ENCODE measurements at places on chromosomes 16 and 17.

GRCh38 chr17:1608676-1609075, 20.0 kb downstream of the SLC43A2 start:
- no peak for ATAC-seq

GRCh38 chr17:82793974-82794630, 42.2 kb downstream of the TBCD start:
- no peak for ATAC-seq

- no peak for ATAC-seq
These were observed 13.9 kb upstream of the PITPNA start for GRCh38 chr17:1576500-1576899.

- no peak for ATAC-seq
These were observed 1.8 kb downstream of the KRT23 start for GRCh38 chr17:40935624-40936023.

DNA sequence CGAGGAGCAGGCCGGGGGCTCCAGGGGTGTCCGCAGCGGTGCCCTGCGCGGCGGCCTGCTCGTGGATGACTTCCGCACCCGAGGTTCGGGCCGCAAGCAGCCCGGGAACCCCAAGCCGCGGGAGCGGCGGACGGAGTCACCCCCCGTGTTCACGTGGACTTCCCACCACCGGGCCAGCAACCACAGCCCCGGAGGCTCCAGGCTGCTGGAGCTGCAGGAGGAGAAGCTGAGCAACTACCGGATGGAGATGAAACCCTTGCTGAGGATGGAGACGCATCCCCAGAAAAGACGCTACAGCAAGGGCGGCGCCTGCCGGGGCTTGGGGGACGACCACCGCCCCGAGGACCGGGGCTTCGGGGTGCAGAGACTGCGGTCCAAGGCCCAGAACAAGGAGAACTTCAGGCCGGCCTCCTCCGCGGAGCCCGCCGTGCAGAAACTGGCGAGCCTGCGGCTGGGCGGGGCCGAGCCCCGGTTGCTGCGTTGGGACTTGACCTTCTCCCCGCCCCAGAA, 75.8 kb downstream of the KLHDC4 start:
- ATAC-seq, result no peak

- peak; percentile 92 for ATAC-seq
These were observed at the start of gene CBX1 for GRCh38 chr17:48101012-48101720. Gene CBX1 (minus strand): TSS chr17:48101478. CDS start chr17:48077004, 24,474 bp downstream.

- no peak for ATAC-seq
These were observed 627.8 kb downstream of the KCNJ2 start for GRCh38 chr17:70797166-70797565.

DNA sequence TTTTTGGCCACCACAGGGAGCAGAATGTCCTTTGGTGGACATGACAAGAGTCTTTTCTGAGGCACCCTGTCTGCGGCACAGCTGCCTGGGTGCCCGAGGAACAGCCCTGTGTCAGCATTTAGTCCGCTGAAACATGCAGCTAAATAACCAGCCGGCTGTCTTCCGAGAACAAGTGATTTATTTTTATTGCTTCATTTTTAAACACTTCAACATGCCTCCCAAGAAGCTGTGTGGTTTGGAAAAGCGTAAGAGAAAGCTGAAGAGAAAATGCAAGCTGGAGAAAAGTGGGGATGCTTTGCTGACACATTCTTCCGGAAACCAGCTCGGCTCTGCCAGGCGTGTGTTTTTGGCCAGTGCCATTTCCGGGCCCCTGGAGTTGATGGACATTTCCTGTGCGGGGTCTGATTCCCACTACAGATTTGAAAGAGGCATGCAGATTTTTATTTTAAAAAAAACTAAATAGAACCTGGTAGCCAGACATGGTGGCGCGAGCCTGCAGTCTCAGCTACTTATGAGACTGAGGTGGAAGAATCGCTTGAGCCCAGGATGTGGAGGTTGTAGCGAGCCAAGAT, 94.7 kb downstream of the SEC14L1 start:
- ATAC-seq, result peak; percentile 73

- no peak for ATAC-seq
These were observed 11.3 kb upstream of the SKAP1 start for GRCh38 chr17:48441231-48441711.

- ATAC-seq, result no peak
These were observed 206.2 kb upstream of the IRX5 start for GRCh38 chr16:54724346-54724925.

DNA sequence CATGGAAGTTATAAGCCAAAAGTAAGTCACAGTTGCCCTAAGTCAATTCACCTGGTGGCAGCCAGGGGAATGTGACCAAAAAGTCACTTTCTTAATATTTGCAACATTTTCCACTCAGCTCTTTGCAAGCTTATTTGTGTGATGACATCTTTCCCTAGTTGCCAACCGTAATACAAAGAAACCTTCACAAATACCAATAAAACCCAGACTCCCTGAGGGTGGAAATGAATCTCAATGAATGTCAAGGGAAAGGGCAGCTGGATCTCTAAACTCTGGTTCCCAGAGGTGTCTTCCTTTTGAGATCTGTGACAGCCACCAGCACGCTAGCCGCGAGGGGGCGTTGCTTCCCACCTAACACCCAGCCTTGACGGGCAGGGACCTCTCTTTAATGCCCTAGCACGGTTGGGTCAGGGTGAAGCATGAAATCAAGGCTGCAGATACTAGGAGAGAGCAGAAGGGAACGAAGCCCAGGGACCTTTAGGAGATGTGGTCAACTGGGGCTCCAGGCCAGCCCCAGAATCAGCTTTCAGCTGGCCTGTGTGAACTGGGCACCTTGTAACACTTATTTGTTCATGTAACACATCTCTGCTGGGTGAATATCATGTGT, 82.2 kb downstream of the CMC2 start:
- no peak for ATAC-seq

- ATAC-seq, result no peak
These were observed 1.0 kb upstream of the SIRT7 start for GRCh38 chr17:81918832-81919545.

GRCh38 chr17:36703860-36704266, 102.5 kb downstream of the MRM1 start:
- ATAC-seq, result peak; percentile 59

DNA sequence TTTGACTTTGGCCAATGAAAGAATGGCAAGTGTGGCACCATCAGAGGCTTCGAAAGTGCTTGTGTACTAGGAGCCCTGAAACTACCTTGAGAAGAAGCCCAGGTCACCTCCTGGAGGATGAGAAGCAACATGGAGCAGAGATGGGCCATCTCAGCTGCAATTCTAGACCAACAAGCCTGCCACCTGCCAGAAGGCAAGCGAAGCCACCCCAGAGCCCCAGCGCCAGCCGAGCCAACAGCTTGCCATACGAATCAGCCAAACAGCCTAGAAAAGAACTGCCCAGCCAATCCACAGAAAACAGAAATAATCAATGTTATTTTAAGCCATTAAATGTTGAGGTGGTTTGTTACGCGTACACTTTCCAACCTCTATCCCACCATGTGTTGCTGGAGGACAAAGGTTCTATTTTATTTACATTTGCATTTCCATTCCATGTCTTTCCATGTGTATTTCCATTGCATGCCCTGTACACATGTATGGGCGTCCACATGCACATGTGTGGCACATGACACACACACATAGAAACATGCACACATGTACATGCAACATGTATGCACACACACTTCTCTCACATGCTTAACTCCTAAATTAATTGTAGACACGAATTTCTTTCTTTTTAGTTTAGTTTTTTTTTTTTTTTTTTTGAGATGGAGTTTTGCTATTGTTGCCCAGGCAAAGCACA, 144.3 kb upstream of the TNRC6C start:
- no peak for ATAC-seq

DNA sequence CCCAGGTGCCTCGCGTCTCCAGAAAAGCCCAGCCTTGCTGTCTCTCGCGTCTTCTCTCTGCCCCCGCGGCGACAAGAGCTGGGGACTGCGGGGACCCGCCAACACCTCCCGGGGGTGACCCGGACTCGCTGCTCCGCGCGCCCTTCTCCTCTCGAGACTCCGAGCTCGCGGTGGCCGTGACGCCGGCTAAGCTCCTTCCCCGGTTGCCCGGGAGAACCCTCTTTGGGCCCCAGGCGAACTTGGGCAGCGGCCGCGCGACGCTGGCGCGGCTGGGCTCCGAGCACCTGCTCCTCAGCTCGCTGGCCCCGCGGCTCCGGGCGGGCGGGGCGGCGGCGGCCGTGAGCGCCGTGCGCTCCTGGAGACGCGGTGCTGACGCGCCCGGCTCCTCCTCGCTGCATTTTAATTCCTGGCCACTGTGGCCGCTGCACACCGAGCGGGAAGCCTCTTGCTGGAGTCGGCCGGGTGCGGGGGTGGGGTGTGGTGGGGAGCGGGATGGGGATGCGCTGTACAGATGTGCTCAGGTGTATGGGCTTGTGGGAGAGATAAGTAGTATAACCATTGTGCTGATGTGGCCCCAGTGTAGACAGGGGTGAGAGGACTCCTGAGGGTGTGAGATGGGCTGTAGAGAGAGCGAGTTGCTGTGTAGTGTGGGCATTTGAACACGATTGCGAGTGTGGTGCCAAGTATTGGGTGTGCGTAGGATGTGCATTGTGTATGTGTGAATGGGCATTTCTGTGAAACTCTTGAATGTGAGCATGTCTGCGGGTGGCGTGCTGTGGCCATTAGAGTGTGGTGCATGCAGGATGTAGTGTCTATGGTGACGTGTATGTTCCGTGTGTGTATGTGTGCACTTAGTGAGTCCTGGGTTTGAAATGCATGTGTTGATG, at the start of gene ASIC2:
Gene ASIC2 (minus strand): TSS at position 315 of the 887 bp plus-strand sequence.
- ATAC-seq, result peak; percentile 81

- no peak for ATAC-seq
These were observed 1.6 kb downstream of the BAHCC1 start for GRCh38 chr17:81396722-81397313.

DNA sequence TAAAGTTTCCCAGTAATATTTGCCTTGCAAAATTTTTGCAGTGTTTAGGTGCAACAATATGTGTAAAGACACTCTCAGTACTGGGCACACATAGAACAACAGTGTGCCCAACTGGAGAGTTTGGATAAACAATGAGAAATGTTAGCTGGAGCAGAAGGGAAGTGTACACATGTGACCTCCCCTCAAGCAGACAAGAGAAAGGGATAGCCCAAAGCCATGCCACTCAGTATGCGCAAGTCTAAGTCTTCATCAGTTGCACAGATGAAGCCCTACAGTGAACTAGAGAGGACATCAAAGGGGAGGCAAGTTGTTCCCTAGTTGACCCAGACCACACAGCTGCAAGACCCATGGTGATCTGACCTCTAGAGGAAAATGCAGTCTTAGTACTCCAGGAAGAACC, 97.9 kb upstream of the CDH11 start:
- peak; percentile 100 for ATAC-seq

- ATAC-seq, result no peak
These were observed 47.9 kb downstream of the FOXL1 start for GRCh38 chr16:86626284-86626683.

- ATAC-seq, result no peak
These were observed 209.4 kb downstream of the KATNIP start for GRCh38 chr16:27759301-27759871.

DNA sequence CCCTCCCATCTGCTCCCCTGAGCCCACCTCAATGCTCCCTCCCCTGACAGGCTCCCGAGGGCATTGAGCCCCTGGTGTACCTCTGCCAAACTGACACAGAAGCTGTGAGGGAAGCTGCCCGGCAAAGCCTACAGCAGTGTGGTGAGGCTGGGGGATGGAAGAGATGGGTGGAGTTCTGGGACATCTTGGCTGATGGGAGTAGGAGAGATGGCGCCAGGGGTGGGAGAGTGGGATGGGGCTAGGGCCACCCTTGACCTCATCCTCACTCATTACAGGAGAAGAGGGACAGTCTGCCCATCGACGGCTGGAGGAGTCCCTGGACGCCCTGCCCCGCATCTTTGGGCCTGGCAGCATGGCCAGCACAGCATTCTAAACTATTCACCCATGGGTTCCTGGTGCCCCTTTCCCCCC, 16.2 kb upstream of the CTCF start:
- ATAC-seq, result no peak

DNA sequence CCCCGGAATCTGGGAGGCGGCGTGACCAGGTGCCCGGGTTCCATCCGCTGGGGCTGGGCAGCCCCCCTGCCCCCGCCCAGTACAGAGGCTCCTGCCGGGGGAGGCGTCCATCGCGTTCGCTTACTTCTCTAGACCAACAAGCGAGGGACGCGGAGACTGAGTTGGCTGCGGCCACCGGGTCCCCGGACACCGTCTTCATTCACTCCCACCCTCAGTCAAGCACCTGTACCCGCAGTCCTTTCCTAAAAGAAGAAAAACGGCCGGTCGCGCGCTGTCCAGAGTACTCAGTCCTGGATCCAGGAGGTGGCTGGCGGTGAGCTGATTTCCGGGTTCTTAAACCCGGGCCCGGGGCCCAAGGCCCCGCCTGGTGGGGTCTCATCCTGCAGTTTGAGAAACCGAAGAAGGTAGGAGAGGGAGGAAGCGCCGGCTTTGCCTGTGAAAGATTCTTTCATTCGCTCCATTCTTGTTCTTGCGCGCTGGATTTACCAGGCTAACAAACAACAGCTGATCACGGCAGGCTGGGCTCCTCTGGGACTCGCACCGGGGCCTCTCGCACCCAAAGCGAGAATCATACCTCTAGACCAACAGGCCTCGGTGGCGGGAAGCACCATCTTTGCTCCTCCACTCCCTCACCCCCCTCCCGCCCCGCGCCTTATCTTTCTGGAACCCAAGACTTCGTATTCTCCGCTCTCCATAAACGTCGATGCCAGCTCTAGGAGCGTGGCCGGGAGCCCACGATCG, 17.4 kb upstream of the OR1F1 start:
- ATAC-seq, result peak; percentile 22

- peak; percentile 95 for ATAC-seq
These were observed 309.6 kb downstream of the KCNJ2 start for GRCh38 chr17:70478902-70479301.

DNA sequence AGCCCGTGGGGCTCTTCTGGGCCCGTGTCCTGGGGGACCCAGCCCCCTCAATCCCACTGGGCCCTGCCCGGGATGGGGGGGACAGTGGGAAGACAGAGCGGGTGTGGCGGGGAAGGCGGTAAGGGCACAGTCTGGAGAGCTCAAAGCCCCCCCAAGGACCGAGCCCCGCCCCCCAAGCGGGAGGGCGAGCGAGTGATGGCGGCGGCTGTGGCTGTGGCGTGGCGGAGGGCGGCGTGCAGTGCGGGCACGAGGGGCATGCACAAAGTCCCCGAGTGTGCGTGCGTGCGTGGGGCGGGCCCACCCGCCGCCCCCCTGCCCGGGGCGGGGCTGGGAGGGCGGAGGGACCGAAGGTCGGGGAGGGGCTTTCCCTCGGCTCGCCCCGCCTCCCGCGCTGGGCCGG, 3.6 kb upstream of the WDR24 start:
- ATAC-seq, result no peak

DNA sequence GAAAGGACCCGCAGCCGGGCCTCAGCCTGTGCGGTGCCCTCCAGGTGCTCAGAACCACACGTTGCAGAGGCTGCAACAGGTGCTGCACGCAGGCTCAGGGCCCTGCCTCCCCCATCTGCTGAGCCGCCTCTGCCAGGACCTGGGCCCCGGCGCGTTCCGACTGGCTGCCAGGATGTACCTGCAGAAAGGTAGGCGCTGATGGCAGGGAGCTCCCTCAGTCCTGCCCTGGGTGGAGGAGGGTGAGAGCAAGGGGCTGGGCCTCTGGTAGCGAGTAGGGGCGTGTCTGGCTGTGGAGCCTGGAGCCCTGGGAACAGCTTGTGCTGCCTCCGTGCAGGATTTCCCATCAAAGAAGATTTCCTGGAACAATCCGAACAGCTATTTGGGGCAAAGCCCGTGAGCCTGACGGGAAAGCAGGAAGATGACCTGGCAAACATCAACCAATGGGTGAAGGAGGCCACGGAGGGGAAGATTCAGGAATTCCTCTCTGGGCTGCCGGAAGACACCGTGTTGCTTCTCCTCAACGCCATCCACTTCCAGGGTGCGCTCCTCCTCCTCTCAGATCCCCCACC, 4.4 kb downstream of the SERPINF2 start:
- peak; percentile 24 for ATAC-seq

- peak; percentile 84 for ATAC-seq
These were observed 8.9 kb downstream of the CALB2 start for GRCh38 chr16:71367241-71367976.

Data from motor neuron (in vitro differentiated cells).